Ovary (tissue), 10 donors: ENCODE measurements at places on chromosomes 12 and 14. TPM values are rescaled to one million over a fixed set of nuclear protein-coding genes. Genes with fewer than 3 reads are reported as not detected.

- DNase-seq = peak; percentile 94
Measured at GRCh38 chr14:72893636-72894322, at the start of gene DPF3. Gene DPF3 (minus strand): TSS chr14:72894101. CDS start chr14:72894088, 13 bp downstream.

NTN4 gene
- total RNA-seq = 16.0 TPM

DNA sequence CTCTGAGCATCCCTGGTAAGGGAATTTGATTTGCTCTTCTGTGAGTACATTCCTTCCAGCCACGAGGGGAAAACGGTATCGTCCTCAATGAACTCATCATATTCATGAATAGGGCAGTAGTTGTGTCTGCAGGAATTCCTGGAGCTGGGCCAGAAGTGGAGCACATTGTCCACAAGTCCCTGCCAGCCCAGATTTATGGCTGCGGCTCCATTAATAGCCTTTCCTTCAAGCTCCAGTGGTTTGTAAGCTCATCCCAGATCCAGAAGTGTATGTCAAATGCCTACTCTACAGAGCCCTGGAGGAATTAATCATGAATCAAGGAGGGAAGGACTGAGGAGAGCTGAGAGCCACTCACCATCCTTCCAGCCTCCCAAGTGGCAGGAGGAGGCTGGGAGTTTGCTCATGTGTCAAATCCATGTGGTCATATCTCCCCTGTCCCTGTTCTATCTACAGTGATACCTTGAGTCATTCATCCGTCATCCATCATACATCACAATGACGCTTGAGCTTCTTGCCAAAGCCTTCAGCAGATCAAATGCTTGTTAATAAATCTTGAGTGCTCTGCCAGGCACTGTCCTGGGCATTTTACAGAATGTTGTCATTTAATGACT lies 65.5 kb downstream of the SVOP start:
- DNase-seq = no peak

GRCh38 chr12:46266382-46266791 lies 2.5 kb downstream of the SLC38A1 start:
- no peak for DNase-seq

GRCh38 chr12:64105026-64105425 lies 117.1 kb downstream of the KICS2 start:
- DNase-seq = no peak

DNA sequence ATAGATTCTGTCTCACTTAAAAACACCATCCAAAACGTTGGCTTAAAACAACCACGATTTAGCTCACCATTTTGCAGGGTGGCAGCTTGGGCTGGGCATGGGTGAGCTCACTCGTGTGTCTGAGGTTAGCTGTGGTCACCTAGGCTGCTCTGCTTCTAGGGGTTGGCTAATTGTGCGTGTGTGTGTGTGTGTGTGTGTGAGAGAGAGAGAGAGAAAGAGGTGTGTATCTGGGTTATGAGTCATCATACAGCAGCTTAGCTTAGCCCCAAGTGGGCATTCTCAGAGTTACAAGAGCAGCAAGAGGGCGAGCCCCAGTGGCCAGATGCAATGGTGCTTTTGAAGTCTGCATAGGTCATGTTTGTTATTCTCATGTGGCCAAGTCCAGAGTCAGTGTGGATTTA lies 6.0 kb downstream of the FBXW8 start:
- no peak for DNase-seq

DNA sequence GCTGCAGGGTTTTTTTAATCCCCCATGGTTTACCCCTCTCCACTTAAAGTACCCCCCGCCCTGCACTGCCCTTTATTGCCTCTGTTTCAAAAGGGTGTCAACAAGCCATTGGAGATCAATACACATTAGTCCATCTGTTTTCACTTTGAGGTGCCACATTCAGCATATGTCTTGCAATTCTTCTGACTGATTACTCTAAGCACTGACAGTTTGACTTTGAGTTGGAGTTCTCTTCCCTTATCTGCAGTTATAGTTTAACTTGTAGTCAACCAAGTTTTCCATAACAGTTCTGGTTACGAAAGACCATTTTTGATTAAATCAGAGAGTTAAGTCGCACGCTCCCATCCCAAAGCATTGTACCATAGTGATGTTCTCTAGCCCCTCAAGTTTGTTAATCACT lies 260.8 kb upstream of the TBX3 start:
- DNase-seq = no peak

SYNDIG1L gene
- total RNA-seq = 0.28 TPM

CRIP1 gene
- 62.7 TPM for total RNA-seq

CACNA1C gene
- total RNA-seq = 3.5 TPM

GRCh38 chr12:101039848-101040531 lies 170.0 kb downstream of the SLC5A8 start:
- DNase-seq = no peak

DNA sequence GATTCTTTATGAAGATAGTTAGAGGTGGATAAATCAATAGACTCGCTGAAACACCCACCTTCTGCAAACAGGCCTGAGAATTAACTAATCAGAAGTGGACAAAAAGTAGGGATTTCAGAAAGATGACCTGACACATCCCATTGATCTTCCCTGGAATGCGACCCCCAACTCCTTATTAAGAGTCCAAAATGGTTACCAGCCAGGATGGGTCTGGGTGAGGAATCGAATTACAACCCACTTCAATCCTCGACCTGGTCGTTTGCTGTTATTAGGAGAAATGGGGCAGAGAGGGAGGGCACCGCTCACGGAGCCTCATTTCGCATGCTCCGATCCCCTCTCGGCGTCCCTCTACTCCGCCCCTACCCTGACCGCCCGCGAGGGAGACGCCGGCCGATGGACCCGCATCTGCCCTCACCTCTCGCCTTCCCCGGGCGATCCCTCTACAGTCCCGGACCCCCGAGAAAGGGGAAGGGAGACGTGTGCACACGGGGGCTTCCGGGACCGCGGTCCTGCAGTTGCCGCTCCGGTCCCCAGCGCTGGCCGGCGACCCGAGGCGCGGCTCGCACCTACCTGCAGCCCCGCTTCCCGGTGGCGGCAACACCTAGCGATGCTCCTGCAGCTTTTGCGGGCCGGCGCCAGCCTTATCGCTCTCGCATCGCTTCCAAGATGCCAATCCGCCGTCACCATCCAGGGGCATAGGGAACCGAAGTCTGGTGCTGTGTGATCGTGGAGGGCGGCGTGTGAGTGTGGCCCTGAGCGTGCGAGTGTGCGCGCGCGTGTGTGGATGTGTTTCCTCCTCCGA lies 69.3 kb upstream of the USP15 start:
- DNase-seq = no peak

GRCh38 chr12:31117203-31118011 lies 43.7 kb downstream of the DDX11 start:
- DNase-seq = no peak

DNA sequence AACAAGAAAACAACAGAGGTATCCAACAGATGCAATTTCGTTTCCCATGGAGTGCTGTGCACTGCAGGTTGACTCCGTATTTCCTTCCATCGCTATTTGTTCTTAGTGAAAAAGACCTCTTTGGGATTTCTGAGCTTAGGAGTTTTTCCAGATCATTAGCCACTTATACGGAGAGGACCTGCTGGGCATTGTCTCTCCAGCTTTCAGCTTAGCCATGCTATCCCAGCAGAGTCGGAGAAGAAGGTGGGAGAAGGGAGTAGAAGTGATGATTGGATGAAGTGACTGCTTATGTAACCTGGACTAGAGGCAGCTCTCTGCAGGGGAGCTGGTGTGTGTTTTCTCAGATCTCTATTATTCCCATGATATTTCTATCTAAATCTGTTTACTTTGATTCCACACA lies 737.7 kb downstream of the DIO2 start:
- DNase-seq = no peak

GRCh38 chr14:93073910-93074769 lies 41.6 kb downstream of the ITPK1 start:
- no peak for DNase-seq
